ENCODE measurements at places on chromosomes 3 and 15. TPM values are rescaled to one million over a fixed set of nuclear protein-coding genes. Genes with fewer than 3 reads are reported as not detected.
A peak's percentile ranks its signal among the peaks of the same experiment; 100 is the strongest.

DNA sequence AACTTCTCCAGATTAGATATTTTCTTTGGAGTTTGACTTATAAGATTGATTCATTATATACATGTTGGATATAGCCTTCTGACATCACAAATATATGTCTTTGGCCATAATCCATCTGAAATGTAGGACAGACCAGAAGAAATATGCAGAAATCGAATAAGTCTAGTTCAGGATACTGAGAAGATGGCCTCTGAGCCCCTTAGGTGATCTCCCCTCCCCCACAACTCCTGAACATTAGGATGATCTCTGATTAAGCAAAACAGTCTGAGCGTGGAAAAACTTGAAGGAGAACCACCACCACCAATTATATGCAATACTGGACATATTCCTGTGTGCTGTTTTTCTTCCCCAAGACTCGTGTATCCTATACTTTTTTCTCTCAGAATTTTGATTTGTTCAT lies 3.2 kb downstream of the SETD5 start:
- no peaks in the 10 kb centered on the region for H3K27me3 ChIP-seq
- no peak for DNase-seq
- peaks cover 45% of the 10 kb centered on the region for H3K4me1 ChIP-seq
- peaks cover 3% of the 10 kb centered on the region for H3K36me3 ChIP-seq
- H3K4me3 ChIP-seq = peak overlapping the region; percentile 63

DNA sequence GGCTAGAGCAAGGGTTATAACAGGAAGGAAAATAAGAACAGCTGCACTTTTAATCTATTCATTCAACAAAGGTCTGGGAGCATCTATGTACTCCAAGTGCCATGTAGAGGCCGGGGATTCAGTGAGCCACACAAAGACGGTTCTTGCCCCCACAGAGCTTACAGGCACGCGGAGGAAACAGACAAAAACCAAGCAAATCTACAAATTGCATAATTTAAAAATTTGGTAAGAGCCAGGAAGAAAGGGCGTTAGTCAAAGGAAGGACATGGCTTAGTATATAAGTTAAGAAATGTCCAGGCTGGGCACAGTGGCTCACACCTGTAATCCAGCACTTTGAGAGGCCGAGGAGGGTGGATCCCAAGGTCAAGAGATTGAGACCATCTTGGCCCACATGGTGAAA lies 10.4 kb upstream of the GREM1 start:
- H3K4me1 ChIP-seq = no peaks in the 10 kb centered on the region
- no peak overlapping the region for H3K27ac ChIP-seq
- no peak for DNase-seq
- H3K4me3 ChIP-seq = no peak overlapping the region

DNA sequence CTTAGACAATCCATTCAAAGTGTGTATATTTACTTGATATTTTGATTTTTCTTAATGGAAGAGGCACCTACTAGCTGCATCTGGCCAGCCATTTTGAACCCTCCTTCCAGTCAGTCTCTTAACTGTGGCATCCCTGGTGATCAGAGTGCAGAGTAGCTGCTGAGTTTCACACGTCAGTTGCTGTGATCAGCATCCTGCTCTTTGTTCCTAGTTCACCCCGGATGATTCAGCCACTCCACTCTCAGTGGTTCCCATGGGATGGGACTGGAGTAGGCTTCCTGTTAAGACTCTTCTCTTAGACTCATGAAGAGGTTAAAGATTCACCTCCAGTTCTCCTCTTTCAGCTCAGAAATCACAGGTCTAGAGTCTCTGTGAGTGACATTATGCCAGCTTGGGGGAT lies 75.8 kb downstream of the STXBP5L start:
- DNase-seq = no peak
- no peaks in the 10 kb centered on the region for H3K27me3 ChIP-seq
- H3K27ac ChIP-seq = no peak overlapping the region
- H3K4me3 ChIP-seq = no peak overlapping the region

GRCh38 chr15:72319360-72319984 lies 485 bp downstream of the CELF6 start:
- H3K27ac ChIP-seq = no peak overlapping the region
- peaks cover 7% of the 10 kb centered on the region for H3K36me3 ChIP-seq
- peaks cover 15% of the 10 kb centered on the region for H3K4me1 ChIP-seq
- peak; percentile 42 for DNase-seq
- peaks cover 3% of the 10 kb centered on the region for H3K27me3 ChIP-seq

DNA sequence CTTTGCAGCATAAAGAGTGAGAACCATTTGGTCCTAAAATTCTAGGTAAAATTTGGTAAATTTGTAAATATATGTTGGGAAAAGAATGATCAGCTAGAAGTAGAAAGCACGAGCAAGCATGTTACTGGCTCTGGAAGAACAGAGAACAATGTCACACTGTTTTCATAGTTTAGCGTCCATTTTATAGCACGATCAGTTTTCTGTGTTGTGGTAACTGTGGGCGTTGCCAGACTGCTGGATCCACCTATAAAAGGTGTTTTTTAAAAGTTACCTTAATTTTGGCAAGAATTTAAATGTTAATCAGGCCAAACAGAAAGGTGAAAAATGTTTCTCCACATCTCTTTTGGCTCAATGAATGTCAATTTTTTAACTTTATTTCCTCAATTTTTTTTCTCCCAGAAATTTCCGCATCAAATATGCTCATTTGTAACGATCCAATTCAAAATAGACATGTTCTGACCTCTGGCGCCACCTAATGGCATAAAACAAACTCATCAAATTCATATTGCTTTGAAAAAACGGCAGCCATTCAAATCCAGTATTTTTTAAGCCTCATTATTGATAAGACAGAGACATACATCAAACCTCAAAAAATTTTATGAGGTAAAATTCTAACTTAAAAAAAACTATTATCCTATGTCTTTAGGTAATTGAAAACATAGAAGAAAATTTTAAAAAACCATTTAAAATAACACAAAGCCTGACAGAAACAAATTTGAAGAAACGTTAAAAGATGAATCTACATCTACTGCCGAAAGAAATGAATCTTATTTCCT lies 5.5 kb upstream of the GP5 start:
- no peak overlapping the region for H3K27ac ChIP-seq
- peak; percentile 19 for DNase-seq

GRCh38 chr15:45993508-45993907 lies 358.7 kb downstream of the SQOR start:
- H3K4me1 ChIP-seq = no peaks in the 10 kb centered on the region
- H3K27ac ChIP-seq = no peak overlapping the region
- H3K27me3 ChIP-seq = peaks cover 17% of the 10 kb centered on the region
- no peak overlapping the region for H3K4me3 ChIP-seq

- no peak overlapping the region for H3K27ac ChIP-seq
- DNase-seq = no peak
- no peaks in the 10 kb centered on the region for H3K4me1 ChIP-seq
- H3K4me3 ChIP-seq = no peak overlapping the region
- H3K36me3 ChIP-seq = no peaks in the 10 kb centered on the region
- peaks cover 23% of the 10 kb centered on the region for H3K27me3 ChIP-seq
Observed at GRCh38 chr15:60228101-60228500, 169.7 kb downstream of the ANXA2 start.

- DNase-seq = no peak
- peaks cover 3% of the 10 kb centered on the region for H3K4me1 ChIP-seq
- H3K4me3 ChIP-seq = no peak overlapping the region
- no peak overlapping the region for H3K27ac ChIP-seq
- H3K27me3 ChIP-seq = no peaks in the 10 kb centered on the region
- peaks cover 11% of the 10 kb centered on the region for H3K36me3 ChIP-seq
Observed at GRCh38 chr15:39961051-39961450, 27.1 kb downstream of the EIF2AK4 start.

GRCh38 chr3:159253860-159254259 lies 452.0 kb downstream of the MFSD1 start:
- DNase-seq = no peak
- H3K4me1 ChIP-seq = no peaks in the 10 kb centered on the region
- H3K27me3 ChIP-seq = peaks cover 18% of the 10 kb centered on the region
- H3K27ac ChIP-seq = no peak overlapping the region

The KBTBD13 gene
- total RNA-seq = not detected

- no peak overlapping the region for H3K27ac ChIP-seq
- no peak overlapping the region for H3K4me3 ChIP-seq
- DNase-seq = no peak
- no peaks in the 10 kb centered on the region for H3K36me3 ChIP-seq
- peaks cover 19% of the 10 kb centered on the region for H3K27me3 ChIP-seq
Observed at GRCh38 chr15:77702211-77702957, 69.7 kb upstream of the LINGO1 start.

The ARID3B gene
- total RNA-seq = 37.8 TPM

DNA sequence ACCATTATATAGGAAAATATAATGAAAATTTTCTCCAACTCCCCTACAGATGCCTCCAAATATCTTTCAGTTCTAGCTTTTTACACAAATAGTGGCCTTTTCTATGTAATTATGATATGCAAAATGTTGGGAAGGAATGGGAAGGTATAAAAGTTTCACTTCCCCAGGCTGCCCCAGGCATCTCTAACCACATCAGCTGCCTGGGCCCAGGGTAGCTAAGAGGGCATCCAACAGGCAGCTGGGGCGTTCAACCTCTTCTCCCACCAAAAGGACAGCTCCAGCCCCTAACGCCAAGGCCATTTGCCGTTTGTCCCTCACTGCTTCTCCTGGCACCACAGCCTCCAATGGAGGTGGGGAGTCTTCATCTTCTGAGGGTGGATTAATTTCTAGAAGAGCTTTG lies 188.1 kb upstream of the TSC22D2 start:
- no peaks in the 10 kb centered on the region for H3K36me3 ChIP-seq
- H3K27ac ChIP-seq = no peak overlapping the region
- no peak for DNase-seq
- H3K4me1 ChIP-seq = peaks cover 11% of the 10 kb centered on the region
- H3K27me3 ChIP-seq = peaks cover 28% of the 10 kb centered on the region
- H3K4me3 ChIP-seq = no peak overlapping the region

DNA sequence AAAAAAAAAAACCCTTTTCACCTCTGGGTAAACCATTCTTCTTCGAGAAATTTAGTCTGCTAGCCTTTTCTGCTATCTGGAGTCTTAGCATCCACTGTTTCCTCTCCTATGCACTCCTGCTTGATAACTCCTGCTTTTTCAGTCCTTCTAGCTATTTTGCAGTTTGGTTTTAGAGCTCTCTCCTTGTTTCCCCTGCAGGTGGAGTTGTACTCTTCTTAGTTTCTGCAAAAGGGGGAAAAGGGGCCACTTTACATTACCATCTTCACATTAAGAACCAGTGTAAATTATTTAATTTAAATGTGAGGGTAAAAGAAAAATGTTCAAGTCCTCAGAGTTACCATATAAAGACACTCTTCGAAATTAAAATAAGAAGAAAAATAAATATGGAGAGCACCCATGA lies 23.6 kb upstream of the MYLK start:
- peaks cover 13% of the 10 kb centered on the region for H3K27me3 ChIP-seq
- H3K27ac ChIP-seq = no peak overlapping the region
- no peak for DNase-seq
- no peaks in the 10 kb centered on the region for H3K4me1 ChIP-seq
- H3K36me3 ChIP-seq = no peaks in the 10 kb centered on the region

- H3K4me3 ChIP-seq = no peak overlapping the region
- no peaks in the 10 kb centered on the region for H3K27me3 ChIP-seq
- no peak for DNase-seq
- H3K36me3 ChIP-seq = no peaks in the 10 kb centered on the region
- peaks cover 11% of the 10 kb centered on the region for H3K4me1 ChIP-seq
Observed at GRCh38 chr3:102181175-102181920, 253.5 kb upstream of the ZPLD1 start.

The PLA2G4D gene
- not detected for total RNA-seq

The MRPS25 gene
- 90.4 TPM for total RNA-seq

- no peaks in the 10 kb centered on the region for H3K36me3 ChIP-seq
- H3K4me1 ChIP-seq = peaks cover 83% of the 10 kb centered on the region
- H3K27me3 ChIP-seq = no peaks in the 10 kb centered on the region
Observed at GRCh38 chr3:50245831-50246516, 10.0 kb downstream of the GNAI2 start.

The GOLGA6L2 gene
- not detected for total RNA-seq

DNA sequence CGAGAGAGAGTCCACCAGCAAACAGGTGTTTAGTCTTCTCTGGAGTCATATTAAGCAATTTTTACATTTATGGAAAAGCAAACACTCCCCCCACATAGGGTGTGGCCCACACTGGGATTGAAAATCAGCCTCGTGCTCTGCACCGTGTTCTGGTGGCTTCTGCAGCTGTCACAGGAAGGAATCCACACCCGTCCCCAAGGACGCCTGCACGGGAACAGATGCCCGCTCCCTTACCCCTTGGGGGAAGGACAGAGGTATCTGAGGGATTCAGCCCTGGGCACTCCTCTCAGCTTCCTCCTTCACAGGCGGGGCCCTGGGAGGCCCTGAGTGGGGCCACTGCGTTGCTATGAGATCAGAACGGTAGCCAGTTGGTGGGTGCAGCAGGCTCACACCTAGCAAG lies 27.8 kb downstream of the LIPC start:
- no peaks in the 10 kb centered on the region for H3K27me3 ChIP-seq
- DNase-seq = no peak
- H3K4me1 ChIP-seq = peaks cover 52% of the 10 kb centered on the region

GRCh38 chr3:52430416-52430810 lies 14.5 kb downstream of the SEMA3G start:
- H3K27ac ChIP-seq = no peak overlapping the region
- DNase-seq = no peak
- H3K27me3 ChIP-seq = no peaks in the 10 kb centered on the region
- H3K4me1 ChIP-seq = no peaks in the 10 kb centered on the region

DNA sequence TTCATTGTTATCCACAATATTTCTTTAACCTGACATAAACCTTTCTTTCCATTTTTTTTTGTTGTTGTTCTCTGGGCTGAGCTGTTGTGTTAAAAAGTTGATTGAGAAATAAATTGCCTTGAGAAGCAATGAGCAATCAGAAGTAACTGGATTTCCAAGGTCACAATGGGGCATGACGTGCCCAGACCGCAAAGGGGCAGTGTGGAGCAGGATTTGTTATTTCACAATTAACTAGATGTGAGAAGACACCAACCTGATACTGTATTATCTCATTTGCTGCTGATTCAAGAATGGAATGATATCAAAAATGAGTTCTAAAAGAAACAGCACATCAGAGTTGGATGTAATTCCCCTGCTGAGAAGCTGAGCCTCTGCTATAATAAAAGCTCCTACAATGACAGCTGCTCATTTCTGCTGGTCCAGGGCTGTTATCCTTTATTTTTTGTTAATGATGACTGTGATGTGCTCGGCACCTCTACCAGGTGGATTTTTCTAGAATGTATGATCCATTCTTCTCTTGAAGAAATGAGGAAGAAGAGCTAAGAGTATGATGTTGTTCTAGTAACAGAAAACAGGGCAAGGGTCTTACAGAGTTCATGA lies 28.1 kb downstream of the CPNE4 start:
- no peaks in the 10 kb centered on the region for H3K36me3 ChIP-seq
- DNase-seq = no peak
- no peak overlapping the region for H3K4me3 ChIP-seq
- H3K27me3 ChIP-seq = peaks cover 8% of the 10 kb centered on the region
- no peaks in the 10 kb centered on the region for H3K4me1 ChIP-seq

DNA sequence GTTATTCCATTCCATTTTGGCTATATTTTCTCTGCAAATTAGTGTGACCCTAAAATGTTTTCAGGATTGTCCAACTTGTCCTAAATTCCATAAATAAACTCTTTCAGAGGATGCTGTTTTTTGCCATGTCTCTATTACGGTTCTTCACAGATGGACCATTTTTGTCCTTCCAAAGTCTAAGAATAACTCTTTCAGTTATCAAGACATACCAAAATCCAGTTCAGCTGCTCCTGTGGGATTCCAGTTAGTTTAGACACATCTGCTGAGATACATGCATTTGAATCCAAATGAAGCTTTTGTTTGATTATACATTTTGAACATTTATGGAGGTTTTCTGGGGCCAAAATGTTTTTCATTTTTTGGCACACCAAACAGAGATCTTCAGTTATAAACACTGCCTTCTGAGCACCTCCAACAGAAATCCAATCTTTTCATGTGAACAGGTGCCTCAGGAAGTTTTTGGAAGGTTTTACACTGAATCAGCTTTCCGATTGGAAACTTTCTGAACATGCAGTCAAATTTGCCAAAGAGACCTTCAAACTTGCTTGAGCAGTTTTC lies 80.7 kb downstream of the TIGIT start:
- no peak for DNase-seq
- no peaks in the 10 kb centered on the region for H3K27me3 ChIP-seq
- H3K27ac ChIP-seq = no peak overlapping the region
- no peaks in the 10 kb centered on the region for H3K4me1 ChIP-seq

The GOLGA6L9 gene
- total RNA-seq = 7.4 TPM

All from naive thymus-derived CD8-positive, alpha-beta T cell (primary cell).